ENCODE measurements at places on chromosomes 6 and 20.

- DNase-seq: no peak
These were observed 24.6 kb downstream of the POLH start for GRCh38 chr6:43600595-43600994.

DNA sequence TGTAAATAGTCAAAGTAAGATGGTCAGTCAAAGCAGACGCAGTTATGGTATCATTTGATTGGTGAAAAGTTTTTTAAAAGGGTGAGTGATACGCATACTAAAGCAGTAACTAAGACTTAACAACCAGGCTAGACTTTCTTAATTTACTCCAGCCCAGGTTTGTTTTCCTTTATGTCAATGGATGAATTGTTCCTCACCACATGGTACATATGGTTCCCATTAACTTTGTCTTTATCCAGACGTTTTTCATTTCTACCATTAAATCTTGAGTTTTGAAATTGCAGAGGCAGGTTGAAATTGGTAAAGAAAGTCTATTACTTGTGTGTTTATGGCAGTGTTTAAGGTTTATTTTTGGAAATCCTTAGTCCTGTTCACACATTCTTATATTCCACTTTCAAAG lies 98.5 kb upstream of the SCGN start:
- no peak for DNase-seq

DNA sequence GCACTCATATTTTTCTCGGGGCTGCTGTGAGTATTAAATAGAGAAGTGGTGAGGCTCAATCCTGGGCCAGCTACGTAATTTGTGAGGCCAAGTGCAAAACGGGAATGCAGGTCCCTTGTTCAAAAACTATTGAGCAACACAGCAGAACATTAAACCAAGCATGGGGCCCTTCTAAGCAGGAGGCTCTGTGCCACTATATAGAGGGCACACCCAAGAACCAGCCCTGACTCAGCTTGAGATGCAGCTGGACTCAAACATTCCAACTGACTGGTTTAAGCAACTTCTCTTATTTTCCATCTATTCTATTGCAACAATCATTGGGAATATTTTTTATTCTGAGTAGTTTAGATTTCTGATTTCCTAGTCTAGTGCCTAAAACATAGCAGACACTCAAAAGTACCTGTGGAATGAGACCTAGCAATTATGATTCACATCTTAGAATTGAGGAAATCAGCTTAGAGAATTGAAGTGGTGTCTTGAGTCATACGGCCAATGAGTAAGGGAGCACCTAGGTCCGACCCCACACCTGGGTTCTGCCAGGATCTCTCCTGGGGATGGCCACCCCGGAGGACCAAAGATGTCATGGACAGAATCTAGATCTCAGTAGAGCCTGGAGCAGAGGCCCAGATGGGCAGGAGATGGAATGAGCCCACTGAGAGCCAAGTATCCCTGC lies 1.3 kb downstream of the SIRPB2 start:
- DNase-seq: no peak

DNA sequence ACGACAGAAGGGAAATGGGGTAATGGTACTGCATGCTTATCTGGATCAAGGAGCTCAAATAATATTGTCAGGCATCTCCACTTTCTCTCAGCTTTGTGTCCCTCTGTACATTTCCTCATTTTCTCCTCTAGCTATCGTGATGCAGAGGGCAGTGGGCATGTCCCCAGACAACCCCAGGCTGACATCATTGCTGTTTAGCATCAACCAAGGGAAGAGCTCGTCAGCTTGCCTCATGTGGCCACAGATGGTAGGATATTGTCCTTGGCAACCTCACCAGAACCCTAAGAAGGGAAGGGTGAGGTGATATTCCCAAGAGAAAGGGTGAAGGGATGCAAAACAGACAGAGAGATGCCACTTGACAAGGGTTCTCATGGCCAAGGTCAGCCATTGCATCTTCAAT lies 58.3 kb downstream of the MAFB start:
- no peak for DNase-seq

DNA sequence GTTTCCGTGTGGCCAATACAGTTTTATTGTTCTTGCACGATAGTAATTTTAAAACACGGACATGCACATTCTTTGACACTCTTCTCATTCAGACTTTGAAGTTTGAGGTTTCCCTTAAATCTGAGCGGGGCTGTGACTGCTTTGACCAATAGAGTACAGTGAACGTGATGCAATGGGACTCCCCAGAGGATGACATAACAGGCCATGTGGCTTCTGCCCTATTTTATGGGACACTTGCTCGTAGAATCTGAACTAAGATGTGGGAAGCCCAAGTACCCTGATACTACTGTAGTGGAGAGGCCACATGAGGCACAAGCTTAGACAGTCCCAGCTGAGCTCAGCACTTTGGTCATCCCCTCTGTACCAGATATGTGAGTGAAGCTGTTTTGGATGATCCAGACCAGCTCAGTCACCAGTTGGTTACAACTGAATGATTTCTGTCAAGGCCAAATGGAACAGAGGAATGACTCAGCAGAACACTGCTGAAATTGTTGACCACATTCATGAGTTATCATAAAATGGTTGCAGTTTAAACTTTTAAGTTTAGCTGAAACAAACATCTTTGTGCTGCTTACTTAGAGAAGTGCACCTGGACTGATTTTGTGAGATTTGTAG lies 279.4 kb downstream of the RFPL4B start:
- no peak for DNase-seq

- DNase-seq: no peak
These were observed 188.2 kb upstream of the PRND start for GRCh38 chr20:4533368-4534133.

- DNase-seq: no peak
These were observed 9.4 kb downstream of the HM13 start for GRCh38 chr20:31523361-31524283.

- no peak for DNase-seq
These were observed 43.5 kb downstream of the SIRPA start for GRCh38 chr20:1938464-1939269.

- DNase-seq: no peak
These were observed 77.8 kb downstream of the BACH2 start for GRCh38 chr6:90218959-90219208.

DNA sequence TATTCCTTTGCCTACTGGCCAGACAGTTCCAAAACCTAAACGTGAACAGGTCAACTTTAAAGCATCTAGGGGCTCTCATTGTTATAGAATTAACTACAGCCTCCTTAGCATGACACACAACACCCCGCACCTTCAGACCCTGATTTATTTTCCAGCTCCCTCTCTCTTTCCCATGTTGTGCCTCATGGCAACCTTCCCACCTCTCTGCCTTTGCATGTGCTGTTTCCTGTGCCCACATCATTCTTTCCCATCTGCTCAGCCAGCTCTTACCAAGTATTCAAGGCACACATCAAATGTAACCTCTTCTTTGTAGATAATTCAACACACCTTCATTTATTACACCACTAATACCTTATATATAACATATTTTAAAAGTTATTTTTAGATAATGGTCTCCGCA lies 291.0 kb downstream of the COL12A1 start:
- no peak for DNase-seq

DNA sequence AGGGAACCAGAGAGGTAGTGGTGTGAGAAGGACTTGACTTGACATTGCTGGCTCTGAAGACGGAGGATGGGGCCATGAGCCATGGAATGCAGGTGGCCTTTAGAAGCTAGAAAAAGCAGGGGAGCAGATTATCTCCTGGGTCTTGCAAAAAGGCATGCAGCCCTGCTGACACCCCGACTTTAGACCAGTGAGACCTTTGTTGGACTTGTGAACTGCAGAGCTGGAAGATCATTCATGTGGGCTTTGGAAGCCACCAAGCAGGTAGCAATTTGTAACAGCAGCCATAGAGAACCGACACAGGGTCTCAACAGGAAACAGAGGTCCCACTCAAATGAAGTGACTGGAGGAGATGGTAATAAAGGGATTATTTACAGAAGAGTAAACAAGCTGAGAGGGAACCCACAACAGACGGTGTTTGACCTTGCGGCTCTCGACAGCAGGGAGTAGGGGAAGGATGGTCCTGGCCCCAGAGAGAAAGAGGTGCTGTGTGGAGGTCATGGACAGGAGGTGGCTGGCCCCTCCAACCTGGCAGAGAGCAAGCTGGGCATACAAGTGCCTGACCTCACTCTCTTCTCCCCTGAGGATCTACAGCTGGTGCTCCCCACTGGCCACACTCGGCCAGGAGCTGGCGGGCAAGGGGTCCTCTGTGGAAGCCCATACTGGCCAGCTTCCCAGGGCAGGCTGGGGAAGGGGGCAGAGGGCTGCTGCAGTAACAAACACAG lies 43.9 kb downstream of the SLC22A23 start:
- DNase-seq: no peak

- no peak for DNase-seq
These were observed 109.5 kb upstream of the NFATC2 start for GRCh38 chr20:51651921-51652549.

GRCh38 chr6:67640484-67640883 lies 994.6 kb upstream of the ADGRB3 start:
- DNase-seq: no peak

DNA sequence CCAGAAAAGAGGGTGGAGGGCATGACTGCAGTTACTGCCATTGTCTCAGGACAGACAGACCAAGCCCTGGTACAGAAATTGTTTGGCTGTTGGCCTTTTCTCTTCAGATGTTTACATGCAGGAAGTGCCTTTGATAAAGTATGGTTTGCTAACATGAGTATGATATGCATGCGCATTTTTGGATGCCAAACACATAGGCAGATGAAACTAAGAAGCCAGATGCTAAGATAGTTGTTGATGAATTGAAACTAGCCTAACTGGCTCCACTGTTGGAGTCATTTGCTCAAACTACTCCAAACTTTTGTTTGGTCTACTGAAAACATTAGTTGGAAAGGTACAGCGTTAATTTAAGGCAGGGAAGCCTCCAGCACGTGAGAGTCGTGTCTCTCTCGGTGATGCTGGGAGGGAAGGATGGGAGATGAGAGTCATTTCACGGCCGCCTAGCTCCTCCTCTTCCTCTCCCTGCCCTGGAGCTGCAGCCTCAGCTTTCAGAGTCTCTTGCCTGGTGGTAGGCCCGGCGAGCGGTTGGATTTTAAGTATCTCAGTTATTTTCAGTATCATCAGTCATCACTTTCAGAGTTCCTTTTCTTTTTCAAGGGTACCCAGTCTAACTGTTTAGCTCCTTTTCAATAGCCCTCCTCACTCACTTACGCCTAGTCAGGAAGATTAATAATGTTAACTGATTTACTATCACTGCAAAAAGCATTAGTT lies 29.7 kb downstream of the RREB1 start:
- DNase-seq: peak; percentile 85

DNA sequence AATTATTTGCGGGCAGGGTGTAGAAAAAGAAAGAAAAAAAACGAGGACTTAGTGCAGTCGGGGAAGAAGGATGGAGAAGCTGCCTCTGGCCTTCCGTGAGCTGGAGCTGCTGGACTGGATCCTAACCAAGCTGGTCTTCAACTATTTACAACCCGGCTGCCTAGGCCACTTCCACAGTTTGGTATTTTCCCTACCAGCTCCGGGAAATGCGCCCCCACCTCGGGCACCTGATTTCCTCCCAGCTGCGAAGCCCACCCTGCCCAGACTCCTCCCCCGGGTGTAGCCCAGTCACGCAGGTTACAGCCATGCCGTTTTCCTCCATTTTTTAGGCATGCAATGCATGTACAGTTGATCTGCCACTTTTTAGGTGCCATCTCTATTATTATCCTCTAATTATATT lies 21.2 kb downstream of the THEMIS start:
- DNase-seq: peak; percentile 47

DNA sequence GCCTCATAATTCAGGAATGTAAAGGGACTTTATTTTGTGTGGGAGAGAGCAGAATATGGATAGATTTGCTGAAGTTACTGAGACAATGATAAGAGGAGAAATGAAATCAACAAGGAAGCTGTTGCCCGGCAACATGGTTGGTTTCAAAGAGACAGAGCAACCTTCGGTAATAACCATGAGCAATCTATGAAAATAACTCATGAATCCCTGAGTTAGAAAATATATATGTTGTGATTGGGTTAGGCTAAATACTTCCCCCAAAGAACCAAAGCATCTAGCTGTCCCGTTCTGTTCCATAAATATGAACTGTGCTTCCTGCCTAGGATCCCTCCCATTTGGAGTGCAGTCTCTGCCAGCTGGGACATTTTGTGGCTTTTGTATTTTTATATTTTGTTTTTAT lies 23.1 kb downstream of the SERPINB1 start:
- peak; percentile 42 for DNase-seq

DNA sequence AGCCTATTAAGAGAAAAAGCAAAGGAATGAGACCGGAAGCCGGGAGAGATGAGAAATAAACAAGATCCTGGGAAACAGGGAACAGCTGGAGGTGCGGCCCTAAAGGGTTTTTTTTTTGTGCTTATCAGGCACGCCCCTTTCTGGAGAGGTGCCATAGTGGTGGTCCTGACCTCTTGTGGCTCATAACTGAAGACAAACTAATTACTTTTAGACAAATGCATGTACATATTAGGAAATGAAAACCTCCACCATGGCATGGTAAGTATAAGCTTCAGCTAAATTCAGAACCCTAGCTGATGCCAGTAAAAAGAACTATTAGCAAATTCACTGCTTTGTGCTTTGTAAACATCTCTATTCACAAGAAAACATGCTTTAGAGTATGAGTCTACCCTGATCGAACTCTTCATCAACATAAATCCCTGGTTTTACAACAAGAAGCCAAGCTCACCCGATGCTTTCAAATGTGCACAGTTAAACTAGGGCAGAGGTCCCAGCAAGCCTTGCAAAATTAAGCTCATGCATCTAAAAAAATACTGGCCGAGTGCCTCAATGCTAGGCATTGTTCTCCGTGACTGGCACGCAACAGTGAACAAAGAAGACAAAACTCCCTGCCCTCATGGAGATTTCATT lies 96.4 kb upstream of the MRPS10 start:
- no peak for DNase-seq

DNA sequence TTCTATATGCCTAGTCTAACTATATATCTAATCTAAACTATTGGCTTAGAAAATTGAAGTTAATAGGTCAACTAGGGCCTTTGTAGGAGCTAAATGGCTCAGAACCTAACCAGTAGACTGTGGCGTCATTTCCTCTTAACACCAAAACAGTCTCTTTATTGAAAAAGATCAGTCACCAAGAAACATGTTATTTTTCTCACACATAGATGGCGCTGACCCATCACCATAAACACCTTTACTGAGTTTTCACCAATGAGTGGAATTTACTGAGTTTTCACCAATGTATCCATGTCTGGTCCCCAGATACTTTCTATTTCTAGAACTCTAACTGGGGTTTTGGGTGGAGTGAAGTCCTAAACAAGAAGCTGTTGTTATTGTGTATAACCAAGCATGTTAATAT lies 636.0 kb downstream of the BCKDHB start:
- peak; percentile 4 for DNase-seq

DNA sequence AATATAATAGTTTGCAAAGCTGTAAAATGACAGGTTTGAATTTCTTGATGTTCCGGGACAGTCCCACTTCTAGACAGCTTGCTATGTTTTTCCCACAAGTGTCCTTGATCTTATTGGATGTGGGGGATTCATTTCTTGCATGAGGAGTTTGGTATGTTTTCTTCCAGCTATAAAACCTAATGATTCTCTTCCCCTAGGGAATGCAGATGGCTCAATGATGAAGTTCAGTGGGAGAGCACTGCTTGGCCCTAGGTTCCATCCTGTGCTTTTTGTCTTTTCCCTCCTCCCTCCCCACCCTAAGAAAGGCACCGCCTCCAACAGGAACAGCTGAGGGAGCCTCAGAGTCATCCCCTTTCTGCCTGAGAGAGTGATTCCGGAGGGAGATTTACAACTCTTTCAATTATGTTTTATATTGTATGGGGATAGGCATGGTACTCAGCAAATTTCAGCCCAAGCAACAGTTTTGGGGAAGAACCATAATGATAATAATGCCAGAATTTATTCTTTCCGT lies 149.2 kb downstream of the PHACTR1 start:
- DNase-seq: no peak

GRCh38 chr6:127200114-127200513 lies 66.5 kb upstream of the RNF146 start:
- no peak for DNase-seq
